Activated CD4-positive, CD25-positive, alpha-beta regulatory T cell treated with anti-CD3 and anti-CD28 coated beads, Interleukin-2, amount 50 U/mL, for 72 hours (primary cell): ENCODE measurements at places on chromosomes 12 and 14.

DNA sequence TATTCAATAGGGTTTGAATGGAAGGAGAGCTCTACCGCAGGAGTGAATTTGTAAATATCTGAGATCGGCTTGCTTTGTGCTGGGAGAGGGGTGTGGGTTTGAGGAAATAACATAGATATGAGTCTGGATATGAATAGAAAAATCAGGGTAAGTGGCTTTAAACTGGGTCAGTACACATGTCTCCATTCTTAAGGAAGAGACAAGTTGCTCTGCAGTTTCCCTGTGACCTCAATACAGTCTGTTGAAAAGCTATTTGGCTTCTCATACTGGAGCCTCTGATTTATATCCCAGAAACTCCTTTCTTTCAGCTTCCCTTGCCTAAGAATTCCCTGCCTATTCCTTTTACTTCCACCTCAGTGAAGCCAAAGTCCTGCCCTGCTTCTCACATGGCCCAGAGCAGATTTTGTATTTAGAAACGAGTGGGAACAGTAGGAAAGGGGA lies 153.5 kb upstream of the ATF7IP start:
- no peak for DNase-seq

GRCh38 chr12:12333407-12334366 lies 16.4 kb downstream of the MANSC1 start:
- DNase-seq = no peak

DNA sequence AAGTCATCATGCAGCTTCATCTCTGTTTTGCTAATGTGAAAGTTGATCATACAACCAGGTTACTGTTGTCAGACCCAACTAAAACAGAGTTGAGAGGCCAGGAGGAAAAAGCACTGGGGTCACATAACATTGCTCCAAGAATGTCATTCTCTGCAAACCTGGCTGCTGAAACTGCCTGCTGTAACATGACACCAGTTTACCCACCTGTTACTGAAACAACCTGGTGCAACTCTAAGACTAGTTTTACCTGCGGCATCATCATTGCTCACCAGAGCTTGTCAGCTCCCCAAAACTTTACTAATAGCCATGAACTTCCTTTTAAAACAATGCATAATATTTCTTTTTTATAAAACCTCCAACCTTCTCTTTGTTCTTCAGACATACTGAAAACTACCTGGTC lies 30.7 kb upstream of the DEGS2 start:
- DNase-seq = no peak

DNA sequence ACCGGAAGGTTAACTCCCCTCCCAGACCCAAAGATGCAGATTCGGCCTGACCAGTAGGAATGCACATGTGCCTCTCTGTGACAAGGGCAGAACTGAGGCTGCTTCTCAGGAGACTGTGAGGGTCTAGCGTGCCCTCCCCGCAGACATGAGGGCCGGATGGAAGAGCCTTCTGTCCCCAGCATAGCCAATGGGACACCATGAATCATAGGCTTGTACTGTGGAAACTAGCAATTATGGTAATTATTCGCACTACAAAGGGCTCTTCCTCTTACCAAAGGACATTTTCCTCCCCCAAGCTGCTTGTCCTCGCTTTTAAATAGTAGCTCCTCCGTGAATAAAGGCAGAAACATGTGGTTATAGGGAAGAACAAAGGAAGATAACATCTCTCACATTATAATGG lies 6.2 kb downstream of the COA8 start:
- no peak for DNase-seq

DNA sequence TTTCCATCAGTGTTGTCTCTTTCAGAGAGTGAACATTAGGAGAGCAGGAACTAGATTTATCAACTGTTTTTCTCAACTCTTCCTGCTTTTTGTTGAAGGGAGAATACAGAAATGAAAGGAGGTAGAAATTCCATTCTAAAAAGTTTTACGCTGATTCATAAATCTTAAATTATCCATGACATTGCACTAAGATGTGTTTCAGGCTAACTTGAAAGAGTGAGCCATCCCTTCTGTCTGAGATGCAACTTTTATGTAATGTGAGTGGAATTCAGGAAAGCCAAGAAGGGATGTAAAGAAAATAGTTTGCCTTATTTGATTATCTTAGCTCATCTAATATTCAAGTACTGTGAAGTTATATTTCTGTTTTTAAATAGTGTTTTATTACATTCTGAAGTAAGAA lies 349.5 kb upstream of the RGS6 start:
- no peak for DNase-seq

DNA sequence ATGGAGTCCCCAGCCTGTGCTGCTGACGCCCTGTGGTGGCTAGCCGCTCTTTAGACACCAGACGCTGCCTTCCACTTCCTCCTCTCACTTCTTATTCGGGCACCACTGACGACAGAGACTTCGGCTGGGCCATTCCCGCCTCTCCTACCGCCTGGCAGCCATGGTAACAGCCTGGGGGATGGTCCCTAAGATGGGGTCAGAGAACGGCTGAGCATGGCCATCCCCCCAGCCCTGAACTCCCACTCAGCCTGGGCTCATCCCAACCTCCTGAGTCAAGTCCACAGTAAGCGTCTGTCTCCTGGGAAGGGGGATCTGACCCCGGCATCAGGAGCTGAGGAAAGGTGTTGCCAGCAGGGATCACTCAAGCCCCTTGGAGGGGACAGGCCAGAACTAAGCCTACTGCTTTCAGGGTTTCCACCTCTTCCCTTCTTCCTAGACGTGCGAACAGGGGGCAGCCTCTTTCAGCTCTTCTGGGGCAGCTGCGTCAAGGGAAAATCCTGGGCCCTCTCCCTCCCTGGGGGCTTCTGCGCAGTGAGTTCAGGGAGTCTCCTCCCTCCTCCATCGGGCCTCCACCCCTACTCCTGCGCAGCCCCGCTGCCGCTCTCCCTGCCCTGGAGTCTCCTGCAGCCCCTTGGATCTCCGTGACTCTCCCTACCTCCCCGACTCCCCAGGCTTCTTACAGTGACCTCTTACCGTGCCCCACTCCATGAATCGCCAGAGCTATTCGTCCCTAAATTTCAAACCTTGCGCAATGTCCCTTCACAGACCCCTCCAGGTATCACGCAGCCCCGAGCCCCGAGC lies 643 bp upstream of the TAMALIN start:
- no peak for DNase-seq
